Body of pancreas (tissue), 4 donors: ENCODE measurements at places on chromosomes 4 and X. TPM values are rescaled to one million over a fixed set of nuclear protein-coding genes. Genes with fewer than 3 reads are reported as not detected.

Gene C4orf54
- not detected for total RNA-seq

Gene HEPH
- 2.3 TPM for total RNA-seq

Gene TMEM47
- total RNA-seq, result 3.6 TPM

Gene UGT2A1
- total RNA-seq, result not detected

DNA sequence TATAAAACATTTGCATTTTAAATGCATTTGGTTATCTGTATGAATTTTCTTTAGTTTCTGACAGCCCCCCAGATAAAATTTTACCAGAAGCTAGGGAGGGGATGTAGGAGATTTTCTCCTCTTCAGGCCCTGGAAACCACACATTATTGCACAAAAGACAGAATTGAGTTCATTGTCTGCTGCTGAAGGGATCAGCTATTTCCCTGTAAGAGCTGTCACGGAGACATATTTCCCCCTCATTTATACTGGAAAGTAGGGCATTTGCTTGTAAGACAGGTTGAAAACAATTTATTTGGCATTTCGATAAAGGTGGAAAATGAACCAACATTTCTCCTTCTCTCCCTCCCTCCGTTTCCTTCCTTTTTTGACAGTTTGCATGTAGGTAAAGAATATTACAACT lies 241.3 kb upstream of the LCORL start:
- no peaks in the 10 kb centered on the region for H3K27me3 ChIP-seq
- H3K27ac ChIP-seq, result no peak overlapping the region
- no peak for DNase-seq
- no peaks in the 10 kb centered on the region for H3K36me3 ChIP-seq
- no peaks in the 10 kb centered on the region for H3K4me1 ChIP-seq
- H3K4me3 ChIP-seq, result no peak overlapping the region

- DNase-seq, result no peak
- no peaks in the 10 kb centered on the region for H3K4me1 ChIP-seq
- no peak overlapping the region for H3K27ac ChIP-seq
- H3K4me3 ChIP-seq, result no peak overlapping the region
Observed at GRCh38 chr4:124055896-124056295, 656.6 kb downstream of the ANKRD50 start.

DNA sequence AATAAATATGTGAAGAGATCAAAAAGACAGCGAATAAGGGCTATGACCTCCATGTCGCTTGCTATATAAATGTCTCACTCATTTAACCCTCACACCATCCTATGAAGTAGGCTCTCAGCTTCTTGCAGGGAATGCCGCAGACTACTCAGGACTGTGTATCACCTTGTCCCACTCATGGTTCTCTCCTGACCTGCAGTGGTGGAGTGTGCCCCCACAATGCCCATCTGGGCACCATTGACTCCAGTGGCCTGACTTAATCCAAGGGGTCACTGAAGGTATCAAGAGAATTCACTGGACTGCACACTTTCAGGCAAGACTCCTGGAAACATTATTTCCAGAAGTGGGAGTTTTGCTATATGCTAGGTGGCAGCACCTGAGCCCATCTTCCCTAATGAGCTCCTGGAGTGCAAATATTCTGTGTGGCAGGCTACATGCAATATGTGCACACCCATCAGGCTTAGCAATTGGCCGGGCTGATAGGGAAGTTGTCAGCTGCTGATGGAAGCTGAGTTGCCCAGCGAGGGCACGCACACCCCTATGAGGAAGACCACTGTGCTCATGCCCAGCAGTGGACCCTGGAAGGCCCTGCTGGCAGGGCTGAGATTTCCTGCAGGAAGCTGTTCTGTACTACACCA lies 8.2 kb upstream of the EFNB1 start:
- no peak for DNase-seq
- H3K36me3 ChIP-seq, result no peaks in the 10 kb centered on the region
- H3K4me3 ChIP-seq, result no peak overlapping the region
- no peak overlapping the region for H3K27ac ChIP-seq
- H3K27me3 ChIP-seq, result no peaks in the 10 kb centered on the region

- H3K27me3 ChIP-seq, result no peaks in the 10 kb centered on the region
Observed at GRCh38 chrX:43813898-43814297, 68.4 kb downstream of the MAOB start.

- no peak overlapping the region for H3K27ac ChIP-seq
- H3K4me3 ChIP-seq, result no peak overlapping the region
- H3K36me3 ChIP-seq, result no peaks in the 10 kb centered on the region
- H3K27me3 ChIP-seq, result no peaks in the 10 kb centered on the region
- DNase-seq, result no peak
Observed at GRCh38 chr4:44804301-44804700, 77.9 kb upstream of the GNPDA2 start.

DNA sequence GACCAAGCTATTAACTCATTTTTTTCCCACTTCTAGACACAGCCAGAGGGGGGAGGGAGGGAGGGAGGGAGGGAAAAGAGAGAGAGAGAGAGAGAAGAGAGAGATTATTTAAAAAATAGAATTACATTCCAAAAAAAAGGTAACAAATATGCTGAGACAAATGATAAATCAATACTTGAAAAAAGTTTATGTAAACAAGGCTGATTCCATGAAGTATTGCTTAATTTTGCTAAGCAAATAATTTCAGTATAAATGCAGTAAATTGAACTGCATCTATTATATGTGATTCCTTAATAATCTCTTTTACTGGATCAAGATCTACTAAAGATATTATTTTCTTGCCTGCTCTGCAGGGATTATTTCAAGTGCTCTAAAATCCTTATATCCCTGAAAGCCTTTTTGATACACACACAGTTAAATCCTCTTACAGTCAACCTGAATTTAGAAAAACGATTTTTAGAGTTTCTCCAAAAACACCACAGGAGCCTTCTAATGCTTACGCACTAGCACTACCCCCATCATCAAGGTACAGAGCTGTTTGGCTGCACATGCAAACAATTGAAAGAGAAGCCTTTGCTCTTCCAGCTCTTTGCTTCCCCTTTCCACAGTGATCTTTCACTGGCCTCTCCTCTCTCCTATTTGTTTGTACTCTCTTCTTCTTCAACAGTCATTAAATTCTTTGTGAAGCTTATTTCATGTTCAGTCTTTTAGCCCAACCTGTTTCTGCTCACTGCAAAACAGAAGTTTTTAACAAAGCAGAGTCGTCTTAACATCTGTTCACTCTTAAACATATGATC lies 426.3 kb upstream of the FAM241A start:
- H3K27ac ChIP-seq, result no peak overlapping the region
- no peaks in the 10 kb centered on the region for H3K27me3 ChIP-seq
- no peaks in the 10 kb centered on the region for H3K36me3 ChIP-seq
- peaks cover 5% of the 10 kb centered on the region for H3K4me1 ChIP-seq
- no peak overlapping the region for H3K4me3 ChIP-seq
